ENCODE measurements at places on chromosomes 1 and 21. TPM values are rescaled to one million over a fixed set of nuclear protein-coding genes. Genes with fewer than 3 reads are reported as not detected.

The FMN2 gene
- not detected for total RNA-seq

- no peaks in the 10 kb centered on the region for H3K27me3 ChIP-seq
- DNase-seq, result no peak
- no peaks in the 10 kb centered on the region for H3K36me3 ChIP-seq
- no peaks in the 10 kb centered on the region for H3K4me1 ChIP-seq
- no peak overlapping the region for H3K27ac ChIP-seq
- H3K4me3 ChIP-seq, result no peak overlapping the region
Measured at GRCh38 chr1:84711869-84712268, 21.6 kb upstream of the SSX2IP start.

- no peaks in the 10 kb centered on the region for H3K27me3 ChIP-seq
- H3K4me1 ChIP-seq, result peaks cover 22% of the 10 kb centered on the region
- peak overlapping the region; percentile 88 for H3K27ac ChIP-seq
- H3K36me3 ChIP-seq, result no peaks in the 10 kb centered on the region
Measured at GRCh38 chr21:17688912-17689874, 76.5 kb upstream of the BTG3 start.

The GBP4 gene
- total RNA-seq, result not detected
